Transverse colon (tissue), 4 donors: ENCODE measurements at places on chromosomes 6 and 20. TPM values are rescaled to one million over a fixed set of nuclear protein-coding genes. Genes with fewer than 3 reads are reported as not detected.

PGC gene
- not detected for total RNA-seq

GTSF1L gene
- total RNA-seq = not detected

PRKN gene
- 4.5 TPM for total RNA-seq

PPP1R16B gene
- total RNA-seq = 11.1 TPM

GRM1 gene
- not detected for total RNA-seq

- DNase-seq = no peak
These were observed 13.4 kb downstream of the RAE1 start for GRCh38 chr20:57364451-57364850.

DNA sequence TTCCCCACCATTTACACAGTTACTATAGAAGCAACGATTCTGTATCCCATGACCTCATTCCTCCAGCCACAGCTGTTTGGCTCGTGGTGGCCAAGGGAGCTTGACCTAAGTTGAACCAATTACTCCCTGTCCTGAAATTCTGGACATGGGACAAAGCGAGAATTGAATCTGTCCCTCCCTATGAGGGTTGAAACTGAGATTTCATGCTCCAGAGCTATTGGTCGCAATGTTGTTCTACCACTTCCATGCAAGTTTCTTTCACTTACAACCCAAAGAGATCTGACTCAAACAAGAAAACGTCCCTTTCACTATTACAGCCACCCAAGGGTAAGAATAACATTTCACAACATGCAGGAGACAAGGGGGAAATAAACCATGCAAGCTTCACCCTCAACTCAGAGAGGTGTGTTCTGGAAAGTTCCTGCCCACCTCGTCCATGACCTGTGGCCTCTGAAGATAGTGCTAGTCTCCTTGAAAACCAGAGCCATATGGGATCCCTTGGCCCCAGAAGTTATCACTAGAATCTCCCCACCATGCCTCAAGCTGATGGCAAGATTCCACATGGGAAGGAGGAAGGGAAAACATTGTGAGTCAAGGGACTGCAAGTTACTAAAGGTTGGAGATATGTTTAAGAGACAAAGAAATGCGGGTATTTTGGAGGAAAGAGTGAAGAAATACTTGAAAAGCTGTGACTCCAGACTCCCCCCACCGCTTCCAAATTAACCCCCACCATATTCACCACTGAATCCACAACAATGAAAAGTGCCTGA, 74.5 kb upstream of the SRSF6 start:
- DNase-seq = no peak

- DNase-seq = no peak
These were observed 79.5 kb upstream of the SLCO4A1 start for GRCh38 chr20:62562831-62563230.

GRCh38 chr6:84504025-84504424, 260.4 kb downstream of the TBX18 start:
- DNase-seq = no peak

DNA sequence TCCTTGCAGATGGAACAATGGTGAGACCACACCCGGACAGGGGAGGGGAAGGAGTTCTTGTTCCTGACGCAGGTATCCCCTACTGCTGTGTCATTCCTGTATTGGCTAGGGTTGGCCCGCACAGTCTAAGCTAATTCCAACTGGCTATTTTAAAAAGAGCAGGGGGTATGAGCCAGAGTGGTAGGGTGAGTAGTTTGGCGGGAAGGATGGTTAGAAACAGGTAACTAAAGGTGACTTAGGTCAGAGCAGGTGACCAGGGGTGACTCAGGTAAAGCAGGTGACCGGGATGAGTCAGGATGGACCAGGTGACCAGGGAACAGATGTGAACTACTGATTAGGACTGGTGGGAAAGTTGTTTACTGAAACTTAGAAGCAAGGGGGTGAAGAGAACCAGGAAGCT, 58.0 kb downstream of the ZNF292 start:
- peak; percentile 39 for DNase-seq

- no peak for DNase-seq
These were observed 1.5 kb downstream of the EBF4 start for GRCh38 chr20:2694008-2694471.
